Activated gamma-delta T cell (primary cell): ENCODE measurements at places on chromosomes 16 and 17.

DNA sequence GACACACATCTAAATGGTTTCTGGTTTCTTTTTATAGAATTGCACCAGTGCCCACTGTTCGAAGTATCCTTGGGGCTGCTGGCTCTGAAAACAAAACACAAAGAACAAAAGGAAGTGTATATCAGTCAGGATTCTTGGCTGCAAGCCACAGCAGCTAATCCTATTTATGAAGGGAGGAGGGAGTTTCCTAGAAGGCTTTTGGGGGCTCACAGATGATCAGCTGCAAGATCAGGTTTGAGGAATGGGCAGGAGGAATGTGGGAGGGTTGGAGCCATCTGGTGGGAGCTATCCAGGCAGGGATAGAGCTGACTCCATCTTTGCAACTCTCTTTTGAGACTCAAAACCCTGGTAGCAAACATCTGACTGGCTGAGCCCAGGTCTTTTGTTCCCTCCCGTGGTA is 118.3 kb upstream of the EEF2KMT start:
- DNase-seq, result no peak

DNA sequence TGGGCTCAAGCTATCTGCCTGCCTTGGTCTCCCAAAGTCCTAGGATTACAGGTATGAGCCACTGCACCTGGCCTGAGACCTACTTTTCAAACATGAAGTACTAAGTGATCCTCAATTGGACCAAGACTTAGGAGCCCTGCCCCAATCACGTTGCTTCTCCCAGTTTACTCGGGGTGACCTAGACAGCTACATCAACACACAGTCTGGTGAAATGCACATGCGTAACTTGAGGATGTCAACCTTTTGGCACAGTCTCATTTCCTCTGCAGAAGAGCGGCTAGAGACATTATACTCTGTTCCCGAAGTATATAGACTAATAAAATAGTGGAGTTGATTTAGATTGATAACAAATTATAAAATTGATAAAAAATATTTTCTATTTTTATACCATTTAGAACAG is 17.1 kb downstream of the FTO start:
- DNase-seq, result no peak

- peak; percentile 43 for DNase-seq
Measured at GRCh38 chr16:89422905-89423630, 67.3 kb downstream of the ANKRD11 start.

- no peak for DNase-seq
Measured at GRCh38 chr17:57938061-57938502, 17.1 kb downstream of the CUEDC1 start.

DNA sequence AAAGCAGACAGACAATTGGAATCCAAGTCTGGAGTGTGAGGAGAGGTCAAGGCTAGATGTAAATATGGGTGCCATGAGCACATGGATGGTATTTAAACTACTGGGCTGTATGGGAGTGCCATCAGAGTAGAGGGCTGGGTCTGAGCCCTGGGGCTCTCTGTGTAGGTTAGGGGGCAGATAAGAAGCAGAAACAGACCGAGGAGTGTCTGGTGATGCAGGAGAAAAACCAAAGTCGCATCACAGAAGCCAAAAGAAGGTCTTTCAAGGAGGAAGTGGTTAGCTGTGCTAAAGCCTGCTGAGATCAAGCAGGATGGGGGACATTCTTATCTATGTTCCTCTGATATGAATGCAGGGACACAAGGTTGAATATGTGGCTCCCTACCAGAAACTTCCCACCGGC is 1.9 kb downstream of the TSEN54 start:
- DNase-seq, result no peak

GRCh38 chr17:9886141-9886930 is 18.7 kb downstream of the RCVRN start:
- DNase-seq, result no peak

DNA sequence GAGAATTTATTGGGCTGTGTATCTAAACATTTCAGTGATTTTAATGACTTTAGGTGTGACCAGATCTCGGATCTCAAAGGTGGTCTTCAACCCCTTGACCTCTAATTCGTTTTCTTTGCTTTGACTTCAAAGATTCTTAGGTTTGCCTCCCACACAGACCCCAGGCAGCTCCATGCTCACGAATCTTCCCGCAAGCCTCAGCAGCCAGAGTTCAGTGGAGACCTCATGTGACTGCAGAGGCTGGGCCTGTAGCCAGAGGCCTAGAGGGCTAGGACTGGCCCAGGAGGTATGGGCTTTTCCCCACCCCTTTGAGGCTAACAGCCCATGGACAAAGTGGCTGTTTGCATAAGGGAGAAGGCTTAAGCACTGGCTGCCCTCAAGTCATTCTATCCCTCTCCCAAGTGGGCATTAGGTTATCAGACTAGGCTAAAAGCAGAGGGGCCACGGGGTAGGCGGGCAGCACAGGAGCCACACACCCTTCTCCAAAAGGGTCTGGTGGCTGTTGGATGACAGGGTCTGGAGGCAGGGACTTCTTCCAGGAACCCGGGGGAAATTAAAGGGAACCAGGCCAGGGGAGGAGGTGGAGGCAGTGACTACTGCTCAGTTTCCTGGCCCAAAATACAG is 3.0 kb downstream of the HIRIP3 start:
- DNase-seq, result no peak

GRCh38 chr16:79066561-79066960 is 534.0 kb downstream of the MAF start:
- DNase-seq, result no peak

GRCh38 chr17:61809816-61810392 is 53.4 kb downstream of the BRIP1 start:
- no peak for DNase-seq

- DNase-seq, result no peak
Measured at GRCh38 chr17:61065263-61065773, 334.3 kb upstream of the TBX2 start.

GRCh38 chr17:82961366-82962162 is 117.8 kb upstream of the METRNL start:
- DNase-seq, result no peak

DNA sequence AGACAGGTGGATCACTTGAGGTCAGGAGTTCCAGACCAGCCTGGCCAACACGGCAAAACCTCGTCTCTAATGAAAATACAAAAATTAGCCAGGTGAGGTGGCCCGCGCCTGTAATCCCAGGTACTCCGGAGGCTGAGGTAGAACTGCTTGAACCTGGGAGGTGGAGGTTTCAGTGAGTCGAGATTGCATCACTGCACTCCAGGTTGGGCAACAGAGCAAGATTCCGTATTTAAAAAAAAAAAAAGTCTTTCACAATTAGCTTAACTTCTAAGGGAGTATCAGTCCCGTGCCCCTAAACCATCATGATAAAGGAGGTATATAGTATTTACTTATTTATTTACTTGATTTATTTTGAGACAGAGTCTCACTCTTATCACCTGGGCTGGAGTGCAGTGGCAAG is 3.4 kb upstream of the MEFV start:
- no peak for DNase-seq

DNA sequence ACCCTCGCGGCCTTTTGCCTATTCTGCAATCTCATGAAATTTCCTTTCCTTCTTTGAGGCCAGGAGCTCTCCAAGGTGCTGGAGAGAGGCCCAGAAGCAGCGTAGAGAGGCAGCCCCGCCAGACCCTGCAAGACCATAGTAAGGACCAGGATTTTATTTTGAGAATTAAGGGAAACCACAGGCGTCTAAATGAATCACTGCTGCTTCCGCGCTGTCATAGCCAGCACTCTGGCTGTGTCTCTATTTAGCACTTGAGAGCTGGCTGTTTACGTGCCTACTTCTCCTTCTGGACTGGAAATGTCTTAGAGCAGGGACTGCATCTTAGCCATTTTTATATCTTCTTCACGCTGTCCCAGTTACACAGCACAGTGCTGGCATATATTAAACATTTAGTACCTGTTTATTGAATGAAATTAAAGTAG is 37.6 kb upstream of the PIRT start:
- DNase-seq, result no peak

GRCh38 chr17:28946239-28946638 is 5.1 kb downstream of the PHF12 start:
- no peak for DNase-seq

DNA sequence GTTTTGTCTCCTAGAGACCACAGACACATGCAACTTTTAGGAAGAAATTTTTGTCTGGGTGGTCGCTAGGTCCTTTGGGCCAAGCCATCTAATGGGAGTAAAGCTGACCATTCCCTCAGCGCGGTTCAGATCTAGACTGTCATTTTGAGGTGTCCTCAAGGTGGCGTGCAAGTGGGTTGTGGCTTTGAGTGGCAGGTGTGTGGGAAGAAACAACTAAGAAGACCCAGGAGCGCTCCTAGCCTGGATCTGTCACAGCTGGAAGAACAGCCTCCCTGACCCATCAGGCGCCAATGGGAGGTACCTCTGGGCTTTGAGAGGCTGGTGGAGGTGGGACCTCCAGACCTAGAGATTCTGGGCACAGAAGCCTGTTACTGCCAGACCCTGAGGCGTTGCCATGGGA is 645.1 kb downstream of the KCNJ18 start:
- DNase-seq, result no peak

- DNase-seq, result no peak
Measured at GRCh38 chr16:85849388-85849787, 49.6 kb upstream of the IRF8 start.

DNA sequence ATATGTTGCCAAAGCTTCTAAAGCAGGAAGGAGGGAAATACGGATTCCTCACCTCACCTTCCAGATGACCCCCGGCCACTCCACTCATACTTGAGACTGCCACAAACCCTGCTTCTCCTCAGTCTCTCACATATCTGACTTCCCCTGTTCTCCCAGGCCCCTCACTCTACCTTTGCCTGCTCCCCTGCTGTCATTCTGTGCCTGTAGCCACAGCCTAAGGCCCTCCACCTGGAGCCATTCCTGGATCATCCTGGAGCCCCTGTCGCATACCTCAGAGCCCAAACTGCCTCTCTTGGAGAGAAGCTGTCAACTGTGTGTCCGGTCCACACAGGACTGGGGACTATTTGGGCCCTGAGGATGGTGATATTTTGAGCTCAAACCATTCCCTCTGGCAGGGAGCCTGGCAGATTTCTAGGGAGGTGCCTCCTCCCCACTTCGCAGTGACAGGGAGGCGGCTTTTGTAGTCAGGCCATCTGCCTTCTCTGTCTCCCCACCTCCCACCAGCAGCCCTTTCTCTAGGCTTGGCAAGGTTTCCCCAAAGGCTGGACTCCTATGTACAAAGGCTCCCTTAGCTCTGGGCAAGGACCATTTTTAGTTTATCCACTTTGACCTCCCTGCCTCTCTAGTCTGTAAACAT is 2.3 kb upstream of the MED24 start:
- DNase-seq, result no peak

GRCh38 chr16:86033016-86033474 is 134.1 kb downstream of the IRF8 start:
- DNase-seq, result no peak

GRCh38 chr16:53078765-53079485 is 24.1 kb downstream of the CHD9 start:
- DNase-seq, result no peak

- no peak for DNase-seq
Measured at GRCh38 chr17:63378411-63379375, 67.4 kb downstream of the CYB561 start.

- no peak for DNase-seq
Measured at GRCh38 chr16:65490286-65490685, 368.4 kb upstream of the CDH11 start.

DNA sequence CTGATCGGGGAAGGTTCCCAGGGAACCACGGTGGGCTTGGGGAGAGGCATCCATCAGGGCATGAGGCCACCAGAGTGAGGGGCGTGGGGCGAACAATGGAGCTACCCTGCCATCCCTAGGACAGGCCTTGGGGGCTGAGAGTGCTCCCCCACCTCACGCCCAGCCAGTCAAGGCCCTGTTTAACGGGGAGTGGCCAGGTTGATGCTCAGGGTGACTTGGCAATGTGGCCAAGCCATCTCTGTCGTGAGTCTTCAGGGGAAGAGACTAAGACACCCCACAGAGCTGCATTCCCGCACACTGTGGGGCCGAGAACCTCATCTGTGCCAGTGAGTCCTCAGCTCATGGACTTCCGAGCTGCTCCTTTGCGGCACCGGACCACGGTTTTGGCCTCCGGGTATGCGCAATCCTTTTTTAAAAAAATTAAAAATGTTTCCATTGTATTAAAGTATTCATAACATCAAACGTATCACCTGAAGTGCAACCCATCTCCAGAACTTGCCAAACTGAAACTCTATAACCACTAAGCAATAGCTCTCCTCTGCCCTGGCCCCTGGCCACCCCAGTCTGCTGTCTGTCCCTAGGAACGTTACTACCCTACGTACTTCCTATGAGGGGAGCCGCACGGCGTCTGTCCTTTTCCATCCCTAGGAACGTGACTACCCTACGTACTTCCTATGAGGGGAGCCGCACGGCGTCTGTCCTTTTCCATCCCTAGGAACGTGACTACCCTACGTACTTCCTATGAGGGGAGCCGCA is 71.8 kb upstream of the DOC2B start:
- no peak for DNase-seq
